ENCODE measurements at places on chromosomes 7 and 10. TPM values are rescaled to one million over a fixed set of nuclear protein-coding genes. Genes with fewer than 3 reads are reported as not detected.

- H3K4me3 ChIP-seq, result no peak overlapping the region
- no peak overlapping the region for H3K27ac ChIP-seq
- DNase-seq, result no peak
Measured at GRCh38 chr7:112052498-112052897, 153.7 kb downstream of the DOCK4 start.

DNA sequence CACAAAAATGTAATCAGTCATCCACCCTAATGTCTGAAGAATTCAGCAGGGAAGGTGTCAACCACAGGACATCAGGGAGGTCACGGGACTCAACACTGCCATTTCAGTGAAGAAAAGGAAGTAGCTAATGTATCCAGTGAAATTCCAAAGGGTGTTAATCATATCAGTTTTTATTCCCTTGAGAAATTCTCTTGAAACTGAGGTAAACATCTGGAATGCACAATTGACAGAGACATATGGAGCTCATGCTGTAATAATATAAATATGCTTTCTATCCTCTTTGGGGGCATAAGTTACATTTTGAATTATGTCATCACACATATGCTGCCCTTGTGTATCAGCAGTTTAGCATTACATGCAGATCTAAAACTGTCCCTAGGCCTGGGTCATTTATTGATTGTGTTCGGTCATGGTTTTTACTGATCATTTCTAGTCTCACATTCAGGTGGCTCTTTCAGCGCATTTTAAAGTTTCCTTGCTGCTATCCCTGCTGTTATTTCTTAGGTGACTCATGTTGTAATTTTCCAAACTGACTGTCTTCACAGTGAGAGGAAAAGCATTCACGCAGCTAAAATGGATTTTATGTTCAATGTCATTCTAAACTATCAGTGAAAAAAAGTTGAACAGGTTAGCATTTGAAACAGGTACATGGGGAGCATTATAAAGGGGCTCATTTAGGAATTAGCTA lies 273.9 kb downstream of the TSPAN12 start:
- no peak overlapping the region for H3K27ac ChIP-seq
- DNase-seq, result no peak

GRCh38 chr10:49768731-49769130 lies 6.6 kb upstream of the OGDHL start:
- no peaks in the 10 kb centered on the region for H3K4me1 ChIP-seq
- no peak overlapping the region for H3K4me3 ChIP-seq
- H3K27me3 ChIP-seq, result peaks cover 35% of the 10 kb centered on the region
- no peaks in the 10 kb centered on the region for H3K36me3 ChIP-seq
- no peak for DNase-seq
- H3K27ac ChIP-seq, result no peak overlapping the region

The LOXL4 gene
- not detected for total RNA-seq

- DNase-seq, result no peak
- no peaks in the 10 kb centered on the region for H3K4me1 ChIP-seq
- H3K36me3 ChIP-seq, result no peaks in the 10 kb centered on the region
Measured at GRCh38 chr10:69278446-69278963, at the start of gene HK1. TSS of gene HK1 (plus strand) at chr10:69278496.
